ENCODE measurements at places on chromosomes 16 and 17.

GRCh38 chr17:66915204-66915611 is 49.3 kb upstream of the CACNG4 start:
- no peak for DNase-seq

DNA sequence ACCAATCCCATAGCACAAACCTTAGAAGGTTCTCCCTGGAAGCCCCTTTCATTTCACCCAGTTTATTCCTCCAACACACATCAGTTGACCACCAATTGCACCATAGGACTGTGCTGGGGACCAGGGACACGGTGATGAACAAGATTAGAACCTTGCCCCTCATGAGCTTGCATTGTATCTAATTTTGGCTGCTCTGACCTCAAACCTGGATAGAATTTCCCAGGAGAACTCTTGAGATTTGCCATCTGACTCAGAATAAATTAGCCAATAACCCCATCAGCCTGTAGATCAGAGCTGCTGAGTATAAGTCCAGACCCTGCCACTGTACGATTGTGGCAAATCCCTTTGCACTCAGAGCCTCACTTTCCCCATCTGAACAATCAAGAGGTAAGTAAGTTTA is 52.1 kb downstream of the CDH11 start:
- no peak for DNase-seq

DNA sequence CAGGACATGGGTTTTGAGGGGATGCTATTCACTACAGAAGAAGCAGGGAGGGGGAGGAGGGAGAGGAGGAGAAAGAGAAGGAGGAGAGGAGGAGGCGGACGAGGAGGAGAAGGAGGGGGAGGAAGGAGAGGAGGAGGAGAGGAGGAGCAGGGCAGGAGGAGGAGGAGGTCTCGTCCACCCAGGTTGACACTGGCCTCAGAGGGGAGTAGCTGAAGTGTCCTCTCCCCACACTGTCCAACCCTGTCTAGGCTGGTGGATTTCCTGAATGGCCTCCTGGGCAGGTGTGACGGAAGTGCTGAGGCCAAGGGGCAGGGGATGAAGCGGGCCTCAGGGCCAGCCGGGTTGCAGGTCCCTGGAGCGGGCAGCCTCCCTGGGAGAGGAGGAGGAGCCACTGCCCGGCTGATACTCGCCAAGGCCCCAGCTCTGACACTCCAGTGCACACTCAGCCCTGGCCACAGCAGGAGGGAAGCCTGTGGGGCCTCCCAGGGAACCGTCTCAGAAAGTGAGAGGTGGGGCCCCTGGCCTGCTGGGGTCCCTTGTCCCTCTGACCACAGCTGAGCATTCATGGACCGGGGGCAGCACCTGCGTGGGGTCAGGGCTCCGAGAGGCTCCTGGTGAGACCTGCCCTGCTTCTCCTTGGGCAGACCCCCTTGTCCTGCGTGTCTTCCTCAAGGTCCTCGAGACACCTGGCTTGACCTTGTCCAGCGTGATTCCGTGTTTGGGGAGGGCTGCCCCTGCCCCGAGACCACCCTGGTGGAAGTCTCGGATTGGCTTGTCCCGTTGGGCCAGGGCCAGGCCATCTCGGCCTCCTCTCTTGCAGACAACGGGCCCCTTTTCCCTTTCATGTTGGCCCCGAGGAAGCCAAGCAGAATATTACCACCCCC is 200.6 kb upstream of the CIBAR2 start:
- no peak for DNase-seq

GRCh38 chr17:57697891-57698711 is 47.0 kb downstream of the CCDC182 start:
- peak; percentile 38 for DNase-seq

DNA sequence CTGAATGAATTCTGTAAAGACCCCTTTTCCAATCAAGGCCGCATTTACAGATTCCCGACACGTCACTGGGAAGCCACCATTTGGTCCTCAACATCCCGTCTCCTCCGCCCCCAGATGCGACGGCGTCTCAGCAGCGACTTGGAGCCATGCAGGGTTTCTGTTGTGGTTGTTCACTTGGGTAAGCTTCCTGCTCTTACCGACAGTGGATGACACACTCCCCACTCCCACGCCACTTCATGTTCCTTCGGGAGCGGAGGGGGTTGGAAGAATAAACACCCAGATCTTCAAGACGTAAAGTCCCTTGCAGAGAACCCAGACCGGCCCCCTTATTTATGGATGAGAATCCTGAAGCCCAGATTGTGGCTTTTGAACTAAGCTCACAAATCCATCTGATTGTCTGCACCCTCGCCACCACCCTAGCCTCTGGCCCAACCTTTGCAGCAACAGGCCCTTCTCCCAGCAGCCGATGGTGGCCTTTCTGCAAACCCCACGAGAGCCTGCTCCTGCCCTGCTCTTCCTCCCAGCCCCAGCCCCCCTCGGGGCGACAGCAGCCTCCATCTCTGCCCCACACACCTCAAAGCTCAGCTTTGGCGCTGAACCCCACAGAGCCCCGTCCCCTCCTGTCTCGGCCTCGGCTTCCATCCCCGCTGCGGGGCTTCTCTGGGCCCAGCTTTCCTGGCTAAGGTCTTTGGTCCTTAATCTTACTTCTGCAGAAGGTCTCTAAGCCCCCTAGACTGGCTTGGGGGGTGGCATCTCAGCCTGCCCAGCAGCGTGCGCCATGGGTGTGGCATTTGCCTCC is 19.0 kb upstream of the OSGIN1 start:
- no peak for DNase-seq

- no peak for DNase-seq
Measured at GRCh38 chr17:64038331-64039105, 18.1 kb upstream of the ICAM2 start.

DNA sequence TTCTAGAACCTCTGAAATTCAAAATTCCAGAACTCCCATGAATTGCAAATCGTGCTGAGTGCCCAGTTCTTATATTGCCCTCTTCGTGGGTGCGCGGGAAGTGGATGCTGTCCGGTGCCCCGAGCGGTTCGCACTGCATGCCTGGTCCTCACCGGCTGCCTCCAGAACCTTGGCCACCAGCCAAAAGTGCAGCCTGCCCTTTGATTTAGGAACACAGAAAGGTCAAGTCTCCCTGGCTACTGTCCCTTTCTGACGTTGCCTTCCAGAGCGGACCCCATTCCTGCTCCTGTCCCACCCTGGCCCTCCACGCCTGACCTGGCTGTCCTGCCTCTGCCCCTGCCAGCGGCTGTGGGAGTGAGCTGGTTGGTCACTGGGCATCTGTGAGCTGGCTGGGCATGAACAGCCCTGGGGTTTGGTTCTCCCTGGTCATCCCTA is 9.7 kb downstream of the NEUROD2 start:
- no peak for DNase-seq

Measured in right atrium auricular region (tissue), 2 donors.